CD8-positive, alpha-beta memory T cell (primary cell): ENCODE measurements at places on chromosomes 11 and 22. TPM values are rescaled to one million over a fixed set of nuclear protein-coding genes. Genes with fewer than 3 reads are reported as not detected.
A peak's percentile ranks its signal among the peaks of the same experiment; 100 is the strongest.

Gene RTN4RL2
- 0.27 TPM for total RNA-seq

DNA sequence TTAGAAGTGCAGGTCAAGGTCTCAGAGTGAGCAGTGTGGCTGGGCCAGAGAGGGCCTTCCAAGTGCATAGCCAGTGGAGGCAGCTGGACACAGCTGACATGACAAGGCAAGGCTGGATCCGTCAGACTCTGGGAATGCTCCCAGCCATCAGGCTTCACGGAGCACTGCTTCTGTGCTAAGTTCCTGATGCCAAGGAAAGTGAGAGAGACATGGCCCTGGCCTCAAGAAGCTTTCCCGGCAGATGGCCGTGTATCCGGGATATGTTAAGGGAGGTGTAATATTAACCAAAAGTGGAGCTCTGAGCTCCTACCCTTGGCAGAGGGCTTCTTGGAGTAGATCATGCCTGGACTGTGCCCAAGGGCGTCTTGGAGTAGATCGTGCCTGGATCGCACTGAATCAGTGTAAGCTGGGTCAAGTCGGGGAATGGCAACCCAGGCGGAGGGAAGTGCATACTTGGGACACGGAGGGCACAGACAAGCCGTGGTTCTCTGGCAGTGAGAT is 7.4 kb upstream of the EFCAB6 start:
- H3K4me3 ChIP-seq, result no peak overlapping the region
- H3K4me1 ChIP-seq, result no peaks in the 10 kb centered on the region
- no peak overlapping the region for H3K27ac ChIP-seq
- DNase-seq, result no peak
- no peaks in the 10 kb centered on the region for H3K27me3 ChIP-seq

DNA sequence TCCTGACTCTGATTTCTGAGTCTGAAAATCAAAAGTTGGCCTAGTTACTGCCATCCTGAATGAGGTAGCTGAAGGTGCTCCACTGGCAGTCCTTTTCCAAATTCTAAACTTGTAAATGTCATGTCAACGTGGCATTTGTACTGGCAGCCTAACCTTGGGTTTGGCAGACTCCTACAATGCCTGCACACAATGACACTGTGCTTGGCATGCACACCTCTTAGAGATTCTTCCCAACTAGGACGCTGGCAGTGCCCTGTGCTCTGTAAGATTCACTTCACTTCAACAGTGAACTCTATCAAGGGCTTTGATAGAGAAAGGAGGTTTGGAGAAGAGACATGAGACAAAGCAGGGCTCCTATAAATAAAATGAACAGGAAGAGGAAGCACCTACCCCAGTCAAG is 21.9 kb upstream of the PPP2R1B start:
- H3K4me1 ChIP-seq, result no peaks in the 10 kb centered on the region
- H3K27me3 ChIP-seq, result no peaks in the 10 kb centered on the region
- H3K36me3 ChIP-seq, result peaks cover 11% of the 10 kb centered on the region
- no peak overlapping the region for H3K4me3 ChIP-seq
- no peak for DNase-seq

- no peak for DNase-seq
- no peak overlapping the region for H3K4me3 ChIP-seq
- H3K27me3 ChIP-seq, result no peaks in the 10 kb centered on the region
- no peak overlapping the region for H3K27ac ChIP-seq
- H3K36me3 ChIP-seq, result no peaks in the 10 kb centered on the region
- peaks cover 23% of the 10 kb centered on the region for H3K4me1 ChIP-seq
Measured at GRCh38 chr22:19876941-19877625, 22.4 kb upstream of the GNB1L start.

GRCh38 chr11:132123449-132123848 is 753.0 kb downstream of the NTM start:
- H3K27me3 ChIP-seq, result no peaks in the 10 kb centered on the region
- H3K4me1 ChIP-seq, result no peaks in the 10 kb centered on the region
- H3K27ac ChIP-seq, result no peak overlapping the region
- no peak for DNase-seq
- H3K36me3 ChIP-seq, result no peaks in the 10 kb centered on the region

GRCh38 chr11:7787239-7787638 is 9.5 kb downstream of the OR5P2 start:
- DNase-seq, result no peak
- no peaks in the 10 kb centered on the region for H3K36me3 ChIP-seq

Gene NOX4
- not detected for total RNA-seq

Gene CHRDL2
- total RNA-seq, result not detected

Gene OR51L1
- not detected for total RNA-seq

- H3K4me1 ChIP-seq, result peaks cover 14% of the 10 kb centered on the region
- H3K36me3 ChIP-seq, result no peaks in the 10 kb centered on the region
- H3K27me3 ChIP-seq, result no peaks in the 10 kb centered on the region
- H3K4me3 ChIP-seq, result no peak overlapping the region
- peak; percentile 18 for DNase-seq
Measured at GRCh38 chr11:126465573-126466188, 110.2 kb downstream of the ST3GAL4 start.

- DNase-seq, result no peak
- no peaks in the 10 kb centered on the region for H3K27me3 ChIP-seq
- peaks cover 37% of the 10 kb centered on the region for H3K4me1 ChIP-seq
- peaks cover 11% of the 10 kb centered on the region for H3K36me3 ChIP-seq
Measured at GRCh38 chr11:1531449-1532013, 40.5 kb downstream of the DUSP8 start.

DNA sequence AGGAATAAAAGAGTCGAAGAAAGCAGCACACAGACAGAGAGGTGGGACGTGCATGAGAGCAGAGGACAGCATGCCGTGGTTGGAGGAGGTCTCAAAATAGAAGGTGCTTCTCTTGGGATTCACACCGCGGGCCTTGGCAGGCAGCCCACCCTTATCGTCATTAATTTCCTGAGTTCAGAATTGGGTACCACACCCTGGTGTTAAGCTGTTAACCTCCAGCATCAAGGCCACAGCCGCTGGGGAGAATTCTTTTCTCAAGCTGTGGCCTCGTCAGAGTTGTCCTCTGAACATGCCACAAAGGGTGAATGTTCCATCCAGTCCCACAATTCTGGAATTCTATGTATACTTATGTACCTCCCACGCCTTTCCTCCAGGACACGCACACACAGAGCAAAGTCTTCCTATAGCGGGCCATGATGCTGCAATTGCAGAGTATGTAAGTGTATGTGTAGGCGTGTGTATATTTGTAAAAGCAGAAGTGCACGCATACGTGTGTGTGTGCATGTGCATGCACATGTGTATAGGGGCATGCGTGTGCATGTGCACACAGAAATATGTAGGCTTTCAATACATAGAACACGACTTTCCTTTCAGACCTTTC is 39.0 kb downstream of the ADAMTS8 start:
- H3K27me3 ChIP-seq, result no peaks in the 10 kb centered on the region

- H3K27ac ChIP-seq, result no peak overlapping the region
- no peak overlapping the region for H3K4me3 ChIP-seq
- H3K27me3 ChIP-seq, result peaks cover 3% of the 10 kb centered on the region
- H3K4me1 ChIP-seq, result no peaks in the 10 kb centered on the region
- DNase-seq, result no peak
- H3K36me3 ChIP-seq, result no peaks in the 10 kb centered on the region
Measured at GRCh38 chr22:26958378-26958777, 301.0 kb downstream of the MIAT start.

DNA sequence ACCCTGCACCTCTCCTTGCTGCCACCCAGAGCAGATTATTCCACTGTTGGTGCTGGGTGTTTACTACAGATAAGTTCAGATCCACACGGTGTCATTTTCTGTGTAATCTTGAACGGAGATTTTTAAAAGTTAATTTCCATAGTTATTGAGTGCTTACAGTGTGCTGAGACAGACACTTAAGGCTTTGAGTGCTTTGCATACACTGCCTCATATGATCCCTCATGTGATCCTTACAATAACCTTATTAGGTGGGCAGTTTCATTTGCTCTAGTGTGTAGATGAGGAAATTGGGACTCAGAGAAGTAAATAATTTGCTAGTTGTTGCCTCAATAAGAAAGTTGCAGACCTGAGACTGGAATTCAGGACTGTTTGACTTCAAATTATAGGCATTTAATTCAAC is 32.3 kb upstream of the ME3 start:
- no peaks in the 10 kb centered on the region for H3K36me3 ChIP-seq
- no peaks in the 10 kb centered on the region for H3K27me3 ChIP-seq
- DNase-seq, result no peak
- no peaks in the 10 kb centered on the region for H3K4me1 ChIP-seq
- no peak overlapping the region for H3K27ac ChIP-seq

DNA sequence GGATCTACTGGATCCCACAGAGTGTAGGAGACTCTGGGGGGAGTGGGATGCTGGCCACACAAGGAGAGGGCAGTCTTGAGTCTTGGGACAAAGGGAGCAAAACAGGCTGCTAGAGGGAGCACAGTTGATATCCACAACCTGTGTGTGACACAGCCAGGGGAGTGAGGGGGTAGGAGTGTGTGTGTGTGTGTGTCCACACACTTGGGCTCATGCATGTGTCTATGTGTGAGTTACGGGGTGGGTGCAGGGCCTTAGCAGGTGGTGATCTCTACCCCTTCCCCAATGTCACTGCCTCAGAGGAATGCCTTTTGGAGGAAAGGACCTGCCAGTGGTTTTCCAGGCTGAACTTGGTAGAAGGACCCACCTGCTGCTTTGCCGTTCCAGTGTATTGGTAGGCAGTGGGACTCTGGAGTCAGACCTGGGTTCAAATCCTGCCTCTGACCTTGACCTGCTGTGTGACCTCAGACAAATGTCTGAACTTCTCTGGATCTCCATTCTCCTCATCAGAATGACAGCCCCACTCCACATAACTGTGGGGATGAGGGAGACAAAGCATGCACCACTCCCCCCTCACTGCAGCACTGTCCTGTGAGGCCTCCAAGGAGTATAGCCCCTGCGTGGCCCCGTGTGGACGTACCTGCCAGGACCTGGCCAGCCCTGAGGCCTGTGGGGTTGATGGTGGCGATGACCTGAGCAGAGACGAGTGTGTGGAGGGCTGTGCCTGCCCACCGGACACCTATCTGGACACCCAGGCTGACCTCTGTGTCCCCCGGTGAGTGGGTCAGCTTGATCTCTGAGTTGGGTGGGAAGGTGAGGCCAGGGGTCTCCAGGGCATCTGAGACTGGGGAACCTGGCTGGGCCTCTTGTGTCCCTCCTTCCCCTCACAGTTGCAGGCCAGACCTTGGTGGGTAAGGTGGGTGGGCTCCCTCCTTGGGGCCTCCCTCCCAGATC is 27.4 kb downstream of the OTOG start:
- H3K27ac ChIP-seq, result no peak overlapping the region
- H3K4me3 ChIP-seq, result no peak overlapping the region
- no peaks in the 10 kb centered on the region for H3K4me1 ChIP-seq
- no peaks in the 10 kb centered on the region for H3K27me3 ChIP-seq

Gene RAB38
- 3.1 TPM for total RNA-seq

DNA sequence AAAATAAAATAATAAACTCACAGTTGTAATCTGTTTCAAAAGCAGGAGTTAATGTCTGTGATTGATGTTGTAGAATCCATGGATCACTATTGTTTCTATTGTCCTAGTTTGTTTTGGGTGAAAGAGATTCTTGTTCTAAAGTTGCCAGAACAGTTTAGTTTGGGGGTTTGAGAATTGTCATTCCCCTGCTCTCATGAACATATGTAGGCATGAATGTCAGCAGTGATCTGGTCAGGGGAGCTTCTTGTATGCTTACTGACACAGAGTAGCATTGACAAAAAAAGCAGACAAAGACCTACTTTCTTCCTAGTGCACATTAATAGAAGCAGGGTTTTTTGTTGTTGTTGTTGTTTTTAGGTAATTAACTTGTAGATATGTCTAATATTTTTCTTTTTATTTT is 38.6 kb downstream of the ARHGAP1 start:
- H3K4me3 ChIP-seq, result no peak overlapping the region
- peaks cover 61% of the 10 kb centered on the region for H3K36me3 ChIP-seq
- H3K27me3 ChIP-seq, result no peaks in the 10 kb centered on the region
- H3K27ac ChIP-seq, result no peak overlapping the region
- DNase-seq, result no peak

DNA sequence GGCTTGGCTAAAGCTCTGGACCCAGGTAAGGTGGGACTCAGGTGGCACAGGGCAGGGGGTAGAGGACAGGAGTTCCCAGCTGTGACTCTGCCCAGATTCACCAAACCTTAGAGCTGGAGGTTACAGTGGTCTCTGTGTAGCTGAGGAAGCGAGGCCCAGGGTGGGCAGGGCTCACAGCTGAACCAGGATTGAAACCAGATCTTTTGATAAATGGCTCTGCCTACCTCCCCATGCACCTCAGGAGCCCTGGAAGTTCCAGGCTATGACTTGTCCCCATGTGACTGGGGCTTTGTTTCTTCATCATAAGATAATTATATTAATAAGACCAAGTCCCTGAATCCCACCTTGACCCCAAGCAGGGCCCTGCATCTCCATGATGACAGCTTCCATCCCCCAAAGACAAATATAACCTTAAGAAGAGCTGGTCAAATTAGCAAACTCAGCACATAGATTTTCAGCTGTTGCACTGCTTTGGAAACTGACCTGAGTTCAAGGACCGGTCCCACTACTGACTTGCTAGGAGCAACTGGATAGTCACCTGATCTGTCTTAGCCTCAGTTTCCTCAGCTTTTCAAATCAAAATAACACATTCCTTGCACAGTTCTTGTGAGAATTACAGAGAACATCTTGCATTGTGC is 21.3 kb upstream of the TSKU start:
- H3K4me1 ChIP-seq, result no peaks in the 10 kb centered on the region
- DNase-seq, result no peak
- H3K27ac ChIP-seq, result no peak overlapping the region
- H3K36me3 ChIP-seq, result no peaks in the 10 kb centered on the region
- no peak overlapping the region for H3K4me3 ChIP-seq

Gene CENATAC
- 34.6 TPM for total RNA-seq

DNA sequence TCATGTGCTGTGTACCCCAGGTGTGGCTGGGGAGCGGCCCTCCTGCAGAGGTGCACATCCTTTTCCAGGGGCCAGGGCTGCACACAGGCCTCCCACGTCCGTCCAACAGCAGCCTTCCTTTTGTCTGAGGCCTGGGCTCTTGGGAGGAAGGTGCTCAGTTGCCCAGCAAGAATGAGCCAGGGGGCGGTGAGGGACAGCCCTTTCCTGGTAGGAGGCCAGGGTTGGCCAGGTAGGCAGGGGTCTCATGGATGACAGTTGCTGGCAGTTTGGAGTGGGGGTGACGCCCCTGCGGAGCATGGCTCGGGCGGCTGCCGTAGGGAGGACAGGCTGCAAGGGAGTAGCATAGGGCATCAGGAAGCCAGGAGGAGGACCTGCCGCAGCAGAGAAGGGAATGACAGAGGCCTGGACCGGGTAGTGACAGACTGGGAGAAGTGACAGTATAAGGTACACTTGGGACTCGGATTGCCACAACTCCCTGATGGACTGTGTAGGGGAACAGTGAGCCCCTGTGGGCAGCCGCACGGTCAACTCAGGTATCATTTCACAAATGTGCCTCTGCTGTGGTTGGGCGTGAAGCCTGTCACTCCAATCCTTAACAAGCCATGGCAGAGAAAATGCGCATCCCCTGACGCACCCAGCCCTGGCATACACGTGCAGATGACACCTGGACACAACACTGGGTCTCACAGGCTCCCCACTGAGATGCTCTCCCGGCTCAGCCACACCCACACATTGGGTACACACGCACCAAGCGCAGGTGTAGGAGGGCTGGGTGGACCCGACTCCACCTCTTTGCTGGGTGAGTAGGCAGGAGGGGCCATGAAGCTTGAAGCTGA is 79.7 kb downstream of the DGCR2 start:
- peaks cover 64% of the 10 kb centered on the region for H3K36me3 ChIP-seq
- no peaks in the 10 kb centered on the region for H3K4me1 ChIP-seq
- no peak overlapping the region for H3K4me3 ChIP-seq
- no peaks in the 10 kb centered on the region for H3K27me3 ChIP-seq

GRCh38 chr11:105034813-105035620 is at the start of gene CASP1:
TSS of gene CASP1 (minus strand) at chr11:105035144. CDS start at chr11:105035113, 31 bp downstream.
- H3K4me3 ChIP-seq, result peak within 1 kb of the TSS; percentile 73
- DNase-seq, result no peak
- H3K27ac ChIP-seq, result peak within 1 kb of the TSS; percentile 58
- peaks cover 18% of the 10 kb centered on the region for H3K36me3 ChIP-seq
